Fibroblast of skin of left quadriceps (primary cell): ENCODE measurements at places on chromosomes 2 and 18.

DNA sequence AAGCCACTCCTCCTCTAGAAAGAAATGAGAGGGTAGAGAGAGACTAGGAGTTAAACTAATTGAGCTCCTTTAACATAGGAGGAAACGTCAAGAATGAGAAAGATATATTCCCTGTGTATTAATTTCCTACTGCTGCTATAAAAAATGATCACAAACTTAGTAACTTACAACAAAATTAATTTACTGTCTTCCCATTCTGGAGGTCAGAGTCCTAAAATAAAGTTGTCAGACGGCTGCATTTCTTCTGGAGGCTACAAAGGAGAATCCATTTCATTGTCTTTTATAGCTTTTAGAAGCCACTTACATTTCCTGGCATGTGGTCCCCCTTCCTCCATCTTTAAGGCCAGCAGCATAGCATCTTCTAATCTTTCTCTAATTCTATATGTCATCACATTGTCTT, 26.9 kb downstream of the ICA1L start:
- no peak for DNase-seq

DNA sequence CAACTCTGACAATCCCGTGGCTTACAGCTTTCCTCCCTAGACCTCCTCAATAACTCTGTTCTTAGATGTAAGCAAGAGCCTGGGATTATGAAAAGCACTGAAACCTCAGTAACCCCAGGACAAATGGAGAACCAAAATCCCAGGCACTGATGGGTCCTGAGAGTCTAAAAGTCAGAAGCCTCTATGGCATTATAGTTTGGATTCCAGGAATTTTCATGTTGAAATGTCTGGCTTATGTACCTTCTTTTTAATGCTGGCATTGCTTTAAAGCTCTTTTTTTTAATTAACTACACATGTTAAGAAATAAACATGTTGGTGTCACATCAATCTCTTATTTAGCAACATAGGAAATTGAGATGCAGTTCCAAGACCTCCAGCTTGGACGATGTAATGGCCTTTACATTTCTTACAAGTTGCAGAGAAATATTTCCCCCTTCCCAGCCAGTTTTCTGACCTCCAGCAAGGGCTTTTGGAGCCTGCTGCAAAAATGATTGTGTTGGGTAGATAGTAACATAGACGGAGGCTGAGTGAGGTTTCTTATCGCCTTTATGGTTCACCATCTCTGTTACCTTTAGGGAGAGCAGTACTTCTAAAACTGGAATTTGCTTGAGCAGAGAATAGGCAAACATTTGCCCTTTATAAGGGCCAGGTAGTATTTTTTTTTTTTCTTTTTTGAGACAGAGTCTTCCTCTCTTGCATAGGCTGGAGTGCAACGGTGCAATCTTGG, 84.8 kb upstream of the RASGRP3 start:
- DNase-seq: peak; percentile 66

DNA sequence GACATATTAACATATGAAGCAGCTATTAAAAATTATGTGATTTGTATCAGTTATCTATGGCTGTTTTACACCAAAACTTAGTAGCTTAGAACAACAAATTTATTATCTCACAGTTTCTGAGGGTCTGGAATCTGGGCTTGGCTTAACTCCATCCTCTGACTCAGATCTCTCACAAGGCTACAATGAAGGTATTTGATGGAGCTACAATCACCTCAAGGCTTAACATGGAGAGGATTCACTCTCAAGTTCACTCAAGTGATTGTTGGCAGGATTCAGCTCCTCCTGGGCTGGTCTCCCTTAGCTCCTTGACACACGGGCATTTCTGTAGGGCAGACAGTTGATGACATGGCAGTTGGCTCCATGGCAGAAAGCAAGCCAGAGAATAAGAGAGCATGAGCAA, 133.0 kb upstream of the SLC14A2 start:
- peak; percentile 6 for DNase-seq

DNA sequence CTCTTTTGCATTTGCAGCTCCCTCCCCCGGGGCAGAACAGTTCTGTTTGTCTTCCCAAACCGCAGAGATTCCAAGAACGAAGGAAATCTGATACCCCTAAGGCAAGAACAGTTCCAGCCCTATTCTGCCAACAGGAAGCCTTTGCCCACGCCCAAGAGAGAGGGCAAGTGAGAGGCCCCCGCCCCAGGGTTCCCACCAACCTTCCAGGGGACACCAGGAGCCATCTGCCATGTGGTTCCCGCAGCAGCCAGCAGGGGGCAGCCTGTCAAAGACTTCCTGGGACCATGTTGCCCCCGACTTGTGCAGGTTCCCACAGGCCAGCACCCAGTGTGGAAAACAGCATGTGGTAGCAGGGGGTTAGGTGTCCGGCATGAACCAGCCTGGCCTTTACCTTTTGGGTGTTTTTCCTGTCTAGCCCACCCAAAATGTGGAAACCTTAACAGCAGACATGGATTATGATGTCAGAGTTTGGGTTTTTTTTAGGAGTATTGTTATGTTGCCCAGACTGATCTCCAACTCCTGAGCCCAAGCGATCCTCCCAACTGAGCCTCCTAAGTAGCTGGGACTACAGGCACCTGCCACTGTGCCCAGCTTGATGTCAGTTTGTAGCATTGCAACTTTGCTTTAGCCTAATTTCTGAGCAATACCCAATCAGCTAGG, 21.7 kb upstream of the EFHD1 start:
- peak; percentile 21 for DNase-seq

GRCh38 chr2:144234542-144234871, 285.4 kb downstream of the ZEB2 start:
- DNase-seq: no peak

- no peak for DNase-seq
These were observed 176.4 kb downstream of the ZNF516 start for GRCh38 chr18:76318607-76319006.

- peak; percentile 21 for DNase-seq
These were observed 14.2 kb downstream of the TNFRSF11A start for GRCh38 chr18:62339106-62339988.

GRCh38 chr2:120758181-120759144, 22.8 kb downstream of the GLI2 start:
- DNase-seq: peak; percentile 62

- no peak for DNase-seq
These were observed 242.1 kb upstream of the MYT1L start for GRCh38 chr2:2573205-2573604.

DNA sequence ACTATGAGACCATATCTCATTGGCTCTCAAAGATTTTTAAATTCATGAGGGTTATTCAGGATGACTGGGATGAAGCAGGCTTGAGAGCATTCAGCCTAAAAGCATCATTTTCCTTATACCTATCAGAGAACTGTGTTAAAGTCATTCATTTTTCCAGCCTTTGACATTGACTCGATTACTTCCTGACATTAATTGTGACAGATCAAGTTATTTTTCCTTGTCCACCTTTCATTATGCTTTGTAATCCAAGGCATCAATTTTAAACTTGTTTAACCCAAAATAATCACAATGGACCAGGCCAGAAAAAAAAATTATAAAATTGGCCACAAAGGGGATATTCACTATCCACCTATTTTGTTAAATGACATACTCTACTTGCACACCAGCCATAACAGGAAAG, 1606.8 kb upstream of the PIK3C3 start:
- no peak for DNase-seq

GRCh38 chr2:184577743-184578142, 20.6 kb upstream of the ZNF804A start:
- no peak for DNase-seq

- no peak for DNase-seq
These were observed 1.7 kb downstream of the CYP1B1 start for GRCh38 chr2:38074058-38074763.

DNA sequence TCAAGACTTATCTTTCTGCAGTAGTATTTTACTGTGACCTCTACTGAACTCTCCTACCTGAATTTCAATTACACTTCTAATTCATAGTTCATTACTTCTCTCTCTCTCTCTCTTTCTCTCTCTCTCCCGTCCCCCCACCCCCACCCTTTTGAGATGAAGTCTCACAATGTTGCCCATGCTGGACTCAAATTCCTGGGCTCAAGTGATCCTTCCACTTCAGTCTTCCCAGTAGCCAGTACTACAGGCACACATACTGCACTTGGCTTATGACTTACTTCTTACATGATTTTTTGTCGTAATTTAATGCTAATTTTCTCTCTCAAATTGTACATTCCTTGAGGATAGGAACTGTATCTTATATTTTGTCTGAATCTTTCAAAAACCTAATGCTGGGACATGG, 6.0 kb upstream of the HIBCH start:
- no peak for DNase-seq

- DNase-seq: no peak
These were observed 89.2 kb downstream of the SH3RF3 start for GRCh38 chr2:109218087-109218791.

DNA sequence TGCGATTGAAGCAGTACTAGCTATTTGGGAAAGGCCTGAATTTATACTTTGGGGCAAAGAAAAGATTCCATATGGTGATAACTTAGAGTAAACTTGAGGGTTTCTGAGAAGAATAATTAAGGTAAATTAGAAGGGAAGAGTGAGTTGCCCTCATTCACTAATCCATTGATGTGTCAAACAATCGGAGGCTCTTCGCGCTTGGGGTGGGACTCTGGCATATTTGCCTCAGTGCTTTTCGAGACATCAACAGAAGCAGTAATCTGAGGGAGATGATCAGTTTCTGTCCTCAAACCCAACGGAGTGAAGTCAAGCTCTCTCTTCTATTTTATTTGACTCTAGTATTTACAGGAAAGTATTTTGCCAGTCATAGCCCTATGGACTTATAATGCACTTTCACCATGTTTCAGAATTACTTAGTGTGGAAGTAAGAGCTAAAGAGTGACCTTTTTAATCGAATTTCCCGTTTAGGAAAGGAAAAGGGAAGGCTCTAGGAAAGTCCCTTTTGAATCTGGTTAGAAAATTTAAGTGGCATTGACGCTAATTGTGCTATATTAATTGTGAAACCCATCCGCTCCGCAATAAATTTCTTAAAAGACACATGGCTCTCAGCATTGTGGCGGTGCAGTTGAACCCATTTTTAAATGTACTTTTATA, 1.3 kb downstream of the RAB10 start:
- no peak for DNase-seq

DNA sequence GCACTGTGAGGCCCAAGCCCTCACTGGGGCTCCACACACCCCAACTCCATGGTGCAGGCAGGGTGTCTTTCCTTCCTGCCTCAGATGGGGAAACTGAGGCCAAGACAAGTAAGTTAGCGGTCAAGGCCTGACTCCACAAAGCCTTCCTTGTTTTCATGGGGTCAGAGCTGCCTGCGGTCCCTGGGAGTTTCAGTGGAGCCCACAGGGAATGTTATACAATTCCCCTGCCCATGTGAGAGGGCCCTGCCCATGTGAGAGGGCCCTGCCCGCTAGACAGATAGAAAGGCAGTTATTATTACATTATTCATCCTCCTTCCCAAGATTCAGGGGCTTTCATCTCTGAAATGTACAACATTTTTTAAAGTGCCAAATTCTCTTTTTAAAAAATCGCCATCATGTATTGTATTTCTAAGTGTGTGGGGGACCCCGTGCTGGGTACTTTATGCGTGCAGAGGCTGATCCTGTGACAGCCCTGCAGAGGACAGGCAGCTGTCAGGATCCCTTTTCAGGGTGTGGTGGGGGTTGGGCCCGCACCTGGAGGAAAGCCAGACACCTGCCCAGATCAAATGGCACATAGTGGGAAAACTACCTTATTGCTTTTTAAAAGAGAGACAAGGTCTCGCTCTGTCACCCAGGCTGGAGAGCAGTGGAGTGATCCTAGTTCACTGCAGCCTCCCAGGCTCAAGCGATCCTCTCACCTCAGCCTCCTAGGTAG, 23.4 kb downstream of the FBLN7 start:
- DNase-seq: no peak
